ENCODE measurements at places on chromosomes 7 and 10.

DNA sequence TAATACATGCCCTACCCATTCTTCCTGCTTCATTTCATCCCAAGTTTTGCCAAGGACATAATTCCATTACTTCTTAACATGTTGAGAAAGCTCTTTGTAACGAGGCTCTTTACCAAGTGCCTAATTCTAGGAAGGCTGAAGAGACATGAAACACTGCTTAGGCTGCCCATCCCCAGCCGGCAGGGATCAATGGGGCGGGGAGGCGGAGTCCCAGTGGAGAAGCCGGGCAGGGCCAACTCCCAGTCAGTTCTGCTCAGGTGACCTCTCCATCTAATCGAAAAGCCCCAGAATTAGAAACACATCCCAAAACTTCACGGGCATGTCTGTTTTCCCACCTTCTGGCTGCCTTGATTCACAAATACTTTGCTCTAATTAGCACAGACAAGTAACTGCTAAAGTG is 89.5 kb upstream of the LYZL1 start:
- no peak for DNase-seq

DNA sequence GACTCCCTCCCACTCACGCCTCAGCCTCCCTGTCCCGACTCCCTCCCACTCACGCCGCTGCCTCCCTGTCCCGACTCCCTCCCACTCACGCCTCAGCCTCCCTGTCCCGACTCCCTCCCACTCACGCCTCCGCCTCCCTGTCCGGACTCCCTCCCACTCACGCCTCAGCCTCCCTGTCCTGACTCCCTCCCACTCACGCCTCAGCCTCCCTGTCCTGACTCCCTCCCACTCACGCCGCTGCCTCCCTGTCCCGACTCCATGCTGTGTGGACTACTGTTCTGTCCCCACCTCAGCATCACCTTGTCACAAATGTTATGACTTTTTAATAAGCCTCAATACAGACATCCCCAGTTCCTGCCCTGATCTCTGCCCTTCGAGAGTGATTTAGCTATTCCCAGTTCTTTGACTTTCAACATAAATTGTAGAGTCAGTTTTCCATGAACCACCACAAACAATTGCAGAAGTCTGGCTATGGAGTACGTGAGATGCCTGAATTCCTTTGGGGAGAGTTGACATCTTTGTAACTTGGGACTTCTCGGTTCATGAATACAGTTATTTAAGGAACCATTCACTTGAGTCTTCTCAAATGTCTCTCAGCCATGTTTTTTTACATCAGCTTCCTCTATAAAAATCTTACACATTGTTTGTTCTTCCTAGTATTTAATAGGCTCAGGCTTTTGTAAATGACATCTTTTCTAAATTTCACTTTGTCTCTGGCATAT is 71.9 kb downstream of the FOXL3 start:
- no peak for DNase-seq

- peak; percentile 34 for DNase-seq
Measured at GRCh38 chr10:9012312-9012711, 957.8 kb downstream of the GATA3 start.

- DNase-seq = no peak
Measured at GRCh38 chr10:89494068-89494467, 41.3 kb downstream of the SLC16A12 start.

GRCh38 chr7:152556013-152556755 is 119.8 kb downstream of the XRCC2 start:
- DNase-seq = no peak

DNA sequence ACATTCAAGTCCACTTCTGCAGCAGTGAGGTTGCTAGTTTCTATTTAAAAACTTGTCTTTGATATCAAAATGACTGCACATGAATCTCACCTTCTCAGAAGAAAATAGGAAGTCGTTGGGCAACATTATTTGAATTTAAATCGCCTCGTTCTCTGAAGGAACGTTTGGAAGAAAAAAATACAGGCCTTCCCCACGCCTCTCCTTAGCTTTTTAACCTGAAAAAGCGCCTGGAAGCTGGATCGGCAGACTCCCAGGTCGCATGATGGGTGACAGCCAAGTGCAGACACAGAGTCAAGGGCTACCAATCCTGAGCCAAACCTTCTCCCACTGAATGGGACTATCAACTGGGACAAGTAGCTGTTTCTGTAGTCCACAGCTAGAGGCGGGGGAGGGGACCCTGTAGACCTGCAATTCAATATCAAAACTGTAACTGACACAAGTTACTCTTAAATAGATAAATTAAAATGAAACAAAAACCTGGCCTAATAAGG is 2.2 kb downstream of the FAM53B start:
- no peak for DNase-seq

DNA sequence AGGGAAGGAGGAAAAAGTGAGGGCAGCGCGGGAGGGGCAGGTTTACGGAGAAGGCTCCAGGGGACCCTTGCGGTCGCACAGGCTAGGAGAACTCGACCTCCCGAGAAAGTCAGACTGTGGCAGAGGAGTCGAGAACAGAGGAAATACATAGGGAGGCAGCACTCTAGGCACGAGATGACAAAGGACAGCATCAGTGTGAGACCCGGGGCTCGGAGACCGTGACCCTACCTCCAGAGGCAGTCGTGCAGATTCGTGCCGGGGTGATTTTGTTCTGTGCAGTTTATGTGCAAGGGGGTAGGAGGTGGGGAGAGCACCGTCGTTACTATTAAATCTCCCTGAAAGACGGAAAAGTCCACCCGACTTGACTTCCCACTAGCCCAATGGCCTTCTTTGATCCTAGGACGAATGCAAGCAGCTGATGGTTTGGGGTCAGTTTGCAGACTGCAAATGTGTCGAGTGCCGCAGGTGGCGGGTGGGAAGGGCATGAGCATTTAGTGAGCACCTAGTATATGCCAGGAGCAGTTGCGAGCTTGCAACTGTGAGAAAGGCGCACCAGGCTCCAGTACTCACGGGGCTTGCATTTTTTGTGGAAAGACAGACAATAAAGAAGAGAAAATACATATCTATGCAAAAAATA is 674 bp upstream of the OSBPL3 start:
- DNase-seq = no peak

DNA sequence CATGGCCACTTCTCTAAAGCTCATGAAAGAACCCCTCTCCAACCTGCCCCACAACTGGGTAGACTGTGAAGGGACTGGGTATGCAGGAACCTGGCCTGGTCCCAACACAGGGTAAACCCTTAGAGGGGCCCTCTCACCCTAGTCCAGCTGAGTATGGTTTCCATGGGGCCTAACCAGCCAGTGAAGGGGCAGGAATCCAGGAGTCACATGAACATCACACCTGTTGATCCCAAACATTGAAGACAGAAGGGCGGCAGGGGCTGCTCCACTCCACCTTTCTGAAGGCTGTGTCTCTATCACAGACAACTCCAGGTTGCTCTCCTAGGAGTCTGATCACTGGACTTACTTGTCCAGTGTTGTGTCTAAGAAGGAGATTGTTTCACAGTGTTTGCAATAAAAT is 30.8 kb downstream of the GRID1 start:
- DNase-seq = no peak

- DNase-seq = no peak
Measured at GRCh38 chr7:17651341-17651740, 289.0 kb downstream of the SNX13 start.

DNA sequence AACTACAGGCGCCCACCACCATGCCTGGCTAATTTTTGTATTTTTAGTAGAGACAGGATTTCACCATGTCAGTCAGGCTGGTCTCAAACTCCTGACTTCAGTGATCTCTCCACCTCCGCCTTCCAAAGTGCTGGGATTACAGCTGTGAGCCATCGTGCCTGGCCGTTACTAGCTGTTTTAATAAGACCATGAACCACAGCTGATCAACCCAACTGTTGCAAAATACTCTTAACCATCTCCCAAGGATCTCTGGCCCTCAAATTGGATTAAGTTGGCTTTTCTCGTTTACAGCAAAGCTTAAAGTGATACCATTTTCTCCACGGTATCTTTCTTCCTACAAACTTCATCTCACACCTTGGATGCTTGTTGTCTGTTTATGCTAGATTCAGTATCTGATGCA is 18.3 kb downstream of the ZFAND2A start:
- DNase-seq = no peak

GRCh38 chr10:74926791-74927585 is 100.6 kb downstream of the KAT6B start:
- no peak for DNase-seq

DNA sequence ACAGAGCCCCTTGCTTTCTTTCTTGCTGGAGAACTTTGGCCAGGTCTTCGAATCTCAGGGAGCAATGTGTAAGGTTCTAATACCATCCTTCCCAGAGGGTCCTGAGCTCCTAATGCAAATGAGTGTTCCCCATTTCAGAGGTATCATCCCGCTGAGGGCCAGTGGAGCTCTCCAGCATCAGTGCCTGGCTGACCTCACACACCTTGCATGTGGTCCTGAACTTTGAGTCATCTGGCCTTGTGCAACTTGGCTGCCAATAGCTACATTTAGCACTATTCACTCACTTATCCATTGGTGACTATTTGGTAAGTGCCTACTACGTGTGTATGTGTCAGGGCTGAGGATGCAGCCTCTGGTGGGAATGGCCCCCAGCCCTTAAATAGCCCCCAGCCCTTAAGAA is 48.4 kb upstream of the HABP2 start:
- no peak for DNase-seq

DNA sequence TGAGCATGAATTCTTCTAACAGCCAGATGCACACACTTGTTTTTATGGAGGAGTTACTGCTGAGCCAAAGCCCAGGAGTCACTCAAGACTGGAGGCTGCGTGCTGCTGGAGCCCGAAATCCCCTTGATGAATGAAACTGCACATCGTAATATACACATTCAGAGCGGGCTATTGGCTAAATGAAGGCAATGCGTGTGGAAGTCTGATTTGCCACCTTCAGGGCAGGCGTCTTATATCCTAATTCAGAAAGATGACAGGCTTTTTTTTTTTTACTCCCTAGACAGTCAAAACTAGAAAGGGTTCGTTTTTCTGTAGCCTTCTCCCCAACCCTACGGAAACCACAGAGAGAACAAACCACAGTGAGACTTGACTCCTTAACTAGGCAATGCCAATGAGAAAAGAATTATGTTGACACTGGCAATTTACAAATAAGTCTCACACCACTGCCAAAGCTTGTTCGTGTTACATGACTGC is 227.2 kb upstream of the KLF14 start:
- DNase-seq = no peak

GRCh38 chr10:126841341-126841895 is 63.8 kb upstream of the DOCK1 start:
- no peak for DNase-seq

DNA sequence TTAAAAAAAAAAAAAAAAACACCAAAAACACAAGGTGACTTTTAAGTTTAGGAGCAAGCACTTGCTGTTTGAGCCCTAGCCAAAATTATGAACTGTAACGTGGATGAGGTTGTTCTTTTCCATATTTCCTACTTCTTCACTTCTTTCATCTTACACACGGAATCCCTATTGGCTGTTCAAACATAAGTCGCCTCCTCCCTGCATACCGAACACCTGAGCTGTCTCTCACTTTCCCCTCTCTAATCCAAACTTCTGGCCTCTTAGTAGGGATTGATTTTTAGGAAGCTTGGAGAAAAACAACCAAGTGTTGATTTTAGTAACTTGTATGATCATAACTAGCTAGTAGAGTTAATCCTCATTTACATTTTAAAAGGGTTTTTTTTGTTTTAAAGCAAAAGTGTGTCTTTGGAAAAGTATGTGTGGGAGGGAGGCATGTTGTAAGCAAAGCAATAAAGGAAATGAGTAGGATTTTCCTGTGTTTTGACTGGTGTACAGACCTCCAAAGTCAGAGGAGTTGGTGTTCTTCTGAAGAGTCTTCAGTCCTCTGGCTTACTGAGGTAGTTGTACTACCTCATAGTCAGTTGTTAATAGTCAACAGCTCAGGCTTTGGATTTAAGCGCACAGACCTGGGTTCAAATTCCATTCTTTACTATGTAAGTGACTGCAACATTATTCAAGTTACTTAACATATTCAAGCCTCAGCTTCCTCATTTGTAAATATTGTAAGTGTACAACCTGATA is 39.3 kb downstream of the RABGEF1 start:
- no peak for DNase-seq

GRCh38 chr7:52584041-52584440 is 451.4 kb upstream of the POM121L12 start:
- no peak for DNase-seq

- no peak for DNase-seq
Measured at GRCh38 chr7:69939317-69939716, 341.0 kb downstream of the AUTS2 start.

GRCh38 chr10:107118866-107119265 is 45.6 kb downstream of the SORCS1 start:
- DNase-seq = no peak

GRCh38 chr7:157152391-157152937 is 13.7 kb downstream of the UBE3C start:
- no peak for DNase-seq

DNA sequence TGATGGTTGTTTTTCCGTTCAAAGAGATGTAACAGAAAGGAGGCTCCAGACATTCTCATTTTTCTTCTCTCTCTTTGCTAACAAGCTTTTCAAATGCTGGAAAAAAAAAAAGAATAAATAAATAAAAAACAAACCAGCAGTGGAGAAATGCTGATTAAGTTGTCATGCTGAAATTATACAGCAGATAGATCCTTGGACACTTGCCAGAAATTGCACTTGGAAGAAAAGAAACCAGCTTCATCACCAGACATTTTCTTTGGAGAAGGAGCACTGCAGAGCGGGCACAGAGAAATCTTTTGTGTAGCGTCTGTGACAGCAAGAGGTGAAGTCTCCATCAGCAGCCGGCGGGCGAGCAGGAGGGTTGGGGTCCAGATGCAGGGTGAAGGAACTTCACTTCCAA is 55.8 kb downstream of the CLRN3 start:
- DNase-seq = no peak

- DNase-seq = no peak
Measured at GRCh38 chr7:91512958-91513357, 248.7 kb downstream of the FZD1 start.

DNA sequence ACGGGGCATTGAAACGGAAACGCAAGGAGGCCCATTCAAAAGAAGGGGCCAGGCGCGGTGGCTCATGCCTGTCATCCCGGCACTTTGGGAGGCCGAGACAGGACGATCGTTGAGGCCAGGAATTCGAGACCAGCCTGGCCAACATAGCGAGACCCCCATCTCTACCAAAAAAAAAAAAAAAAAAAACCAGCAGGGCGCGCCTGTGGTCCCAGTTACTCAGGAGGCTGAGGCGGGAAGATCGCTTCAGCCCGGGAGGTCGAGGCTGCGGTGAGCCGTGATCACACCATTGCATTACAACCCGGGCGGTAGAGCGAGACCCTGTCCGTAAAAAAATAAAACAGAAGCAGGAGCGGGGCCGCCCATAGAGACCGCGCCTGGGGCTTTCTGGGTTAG is 396 bp downstream of the PSMG3 start:
- DNase-seq = no peak

GRCh38 chr7:156450473-156450872 is 190.1 kb upstream of the RNF32 start:
- no peak for DNase-seq

Data from non-pigmented ciliary epithelial cell (primary cell).